Cerebellum (tissue), 4 donors: ENCODE measurements at places on chromosomes 16 and 17. TPM values are rescaled to one million over a fixed set of nuclear protein-coding genes. Genes with fewer than 3 reads are reported as not detected.

CNGB1 gene
- total RNA-seq, result 3.0 TPM

DNA sequence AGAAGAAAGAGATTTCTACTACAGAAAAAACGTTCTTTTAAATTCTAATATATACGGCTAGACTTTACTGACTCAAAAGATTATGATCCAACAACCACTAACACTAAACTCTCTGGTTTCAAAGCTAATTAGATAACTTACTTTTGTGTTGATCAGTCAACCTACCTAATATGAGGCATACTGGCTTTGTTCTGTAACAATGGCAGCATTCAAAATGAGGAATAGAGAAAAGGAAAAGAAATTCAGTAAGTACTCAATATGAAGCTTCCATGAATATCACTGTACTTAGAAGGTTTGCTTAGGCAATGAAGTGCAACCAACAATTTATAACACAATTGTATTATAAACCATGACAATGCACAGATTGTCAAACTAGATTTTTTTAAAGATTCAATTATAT lies 430.5 kb upstream of the PMFBP1 start:
- no peak for DNase-seq

- DNase-seq, result no peak
Observed at GRCh38 chr16:2969545-2970521, 685 bp downstream of the PAQR4 start.

GRCh38 chr17:20180661-20181060 lies 171.5 kb downstream of the SPECC1 start:
- DNase-seq, result no peak

DNA sequence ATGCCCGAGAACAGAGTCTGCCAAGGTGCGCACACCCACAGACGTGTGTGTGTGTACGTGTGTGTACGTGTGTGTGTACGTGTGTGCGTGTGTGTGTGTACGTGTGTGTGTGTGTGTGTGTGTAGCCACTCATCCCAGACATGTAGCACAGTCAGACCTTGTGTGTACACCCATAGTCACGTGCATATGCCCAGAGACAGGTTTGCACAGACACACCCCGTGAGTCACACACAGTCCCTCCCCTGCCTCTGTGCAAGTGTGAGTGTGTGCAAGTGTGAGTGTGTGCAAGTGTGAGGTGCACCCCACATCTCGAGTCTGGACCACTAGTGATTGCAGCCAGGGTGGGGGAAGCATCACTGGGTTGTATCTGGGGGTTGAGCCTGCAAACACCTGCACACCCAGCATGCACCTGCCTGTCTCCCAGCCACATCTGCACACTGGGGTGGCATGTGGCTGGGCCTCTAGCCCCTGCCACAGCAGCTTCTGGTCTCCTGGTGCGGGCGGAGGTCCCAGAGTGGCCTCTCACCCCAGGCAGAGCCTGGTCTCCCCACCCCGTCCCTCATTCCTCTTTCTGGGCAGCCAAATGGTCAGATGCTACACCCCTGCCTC lies 23.6 kb downstream of the BAHCC1 start:
- DNase-seq, result no peak

DNA sequence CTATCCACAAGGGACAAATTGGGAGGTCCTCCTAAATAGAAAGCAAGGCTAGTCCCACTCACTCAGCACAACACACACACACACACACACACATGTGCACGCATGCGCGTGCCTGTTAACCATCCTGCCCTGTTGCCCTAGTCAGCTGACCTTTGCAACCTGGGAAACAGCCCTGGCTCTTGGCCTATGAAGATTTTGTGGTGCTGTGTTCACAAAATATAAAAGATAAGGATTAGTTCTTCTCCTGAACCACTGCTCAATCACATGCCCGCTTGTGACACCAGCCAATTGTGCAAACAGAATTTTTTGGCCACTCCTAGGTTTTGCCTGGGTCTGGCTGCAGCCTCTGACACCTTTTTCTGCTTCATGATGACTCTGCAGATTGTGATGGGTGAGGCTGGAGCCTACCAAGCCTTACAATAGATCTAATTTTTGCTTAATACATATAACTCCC lies 3.3 kb upstream of the CES1 start:
- no peak for DNase-seq

DNA sequence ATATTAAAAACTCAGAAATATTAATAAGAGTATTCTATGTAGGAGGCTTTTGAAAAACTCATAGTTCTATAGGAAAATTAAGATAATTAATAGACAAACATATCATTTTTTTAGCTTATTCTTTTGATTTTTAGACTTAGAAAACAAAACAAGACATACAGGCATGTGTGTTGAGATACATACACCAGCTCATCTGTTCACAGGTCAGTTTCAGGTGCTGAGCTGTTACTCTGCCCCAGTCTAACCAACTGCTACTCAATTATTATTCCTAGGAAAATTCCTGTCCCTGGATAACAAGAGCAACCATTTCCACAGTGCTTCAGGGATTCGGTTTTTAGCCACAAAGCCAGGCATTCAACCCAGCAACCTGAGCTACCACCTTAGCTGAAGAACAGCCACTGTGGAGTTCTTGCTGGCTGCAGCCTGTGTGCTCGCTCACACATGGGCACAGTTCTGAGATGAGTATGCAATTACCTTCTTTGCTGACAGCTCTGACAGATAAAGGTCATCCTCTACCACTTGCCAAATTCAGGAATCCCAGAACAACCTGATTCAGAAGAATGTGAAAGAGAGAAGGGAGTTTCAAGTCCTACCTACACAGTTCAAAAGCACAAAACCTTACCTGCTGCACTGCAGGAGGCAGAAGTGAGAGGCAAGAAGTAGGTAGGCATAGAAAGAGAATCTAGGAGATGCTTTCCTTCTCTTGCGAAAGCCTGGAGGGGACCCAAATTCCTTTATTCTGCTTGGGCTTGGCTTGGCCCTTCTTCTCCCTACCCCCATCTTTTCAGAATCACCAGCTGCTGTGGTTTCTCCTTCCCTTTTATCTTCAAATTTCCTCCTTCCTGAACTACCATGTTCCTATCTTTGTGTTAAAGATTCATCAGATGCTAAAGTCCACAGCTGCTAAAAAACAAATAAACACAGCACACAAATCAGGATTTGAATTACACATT lies 62.7 kb downstream of the TEX2 start:
- peak; percentile 64 for DNase-seq

VAT1L gene
- 19.3 TPM for total RNA-seq

DNA sequence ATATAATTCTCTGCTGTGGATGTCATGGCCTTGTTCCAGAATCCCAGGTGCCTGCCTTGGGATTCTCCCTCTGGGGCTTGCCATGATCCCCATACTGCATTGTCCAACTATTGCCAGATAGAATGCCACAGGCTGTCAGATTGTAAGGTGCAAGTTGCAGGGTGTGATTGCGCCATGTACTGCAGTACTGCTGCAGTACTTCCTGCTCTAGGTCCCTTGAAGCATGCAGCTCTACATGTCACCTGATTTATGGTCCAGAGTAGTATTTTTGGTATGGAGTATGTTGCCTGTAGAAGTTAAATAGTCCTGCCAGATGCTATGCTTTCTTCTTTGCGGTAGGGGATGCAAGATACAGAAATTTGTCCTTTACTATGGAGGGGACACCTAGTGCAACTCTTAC lies 7.0 kb upstream of the SLFN5 start:
- no peak for DNase-seq

KCTD19 gene
- total RNA-seq, result 2.2 TPM

DNA sequence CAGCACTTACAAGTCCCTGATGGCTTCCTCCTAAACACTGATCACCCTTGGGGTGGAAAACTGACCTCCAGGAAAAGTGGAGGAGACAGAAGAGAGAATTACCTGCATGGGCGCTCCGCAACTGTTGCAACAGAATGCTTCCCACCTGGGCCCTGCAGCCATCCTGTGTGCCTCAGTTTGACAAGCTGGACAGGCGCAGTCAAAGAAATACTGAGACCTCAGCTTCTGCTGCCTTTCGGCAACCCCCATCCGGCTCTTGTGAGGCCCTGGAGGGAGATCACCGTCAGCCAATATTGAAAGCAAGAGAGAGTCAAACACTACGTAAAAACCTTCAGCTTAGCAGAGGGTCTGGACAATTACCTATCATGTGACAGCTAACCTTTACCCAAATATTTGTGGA lies 24.8 kb downstream of the SERPINF1 start:
- DNase-seq, result no peak

- DNase-seq, result no peak
Observed at GRCh38 chr17:3647769-3648555, 11.4 kb downstream of the CTNS start.

GRCh38 chr16:58265480-58266052 lies 29.3 kb downstream of the PRSS54 start:
- no peak for DNase-seq

CDH1 gene
- total RNA-seq, result 2.0 TPM

GRCh38 chr16:57695680-57696069 lies 1.1 kb downstream of the DRC7 start:
- DNase-seq, result no peak

EVPL gene
- not detected for total RNA-seq

DNA sequence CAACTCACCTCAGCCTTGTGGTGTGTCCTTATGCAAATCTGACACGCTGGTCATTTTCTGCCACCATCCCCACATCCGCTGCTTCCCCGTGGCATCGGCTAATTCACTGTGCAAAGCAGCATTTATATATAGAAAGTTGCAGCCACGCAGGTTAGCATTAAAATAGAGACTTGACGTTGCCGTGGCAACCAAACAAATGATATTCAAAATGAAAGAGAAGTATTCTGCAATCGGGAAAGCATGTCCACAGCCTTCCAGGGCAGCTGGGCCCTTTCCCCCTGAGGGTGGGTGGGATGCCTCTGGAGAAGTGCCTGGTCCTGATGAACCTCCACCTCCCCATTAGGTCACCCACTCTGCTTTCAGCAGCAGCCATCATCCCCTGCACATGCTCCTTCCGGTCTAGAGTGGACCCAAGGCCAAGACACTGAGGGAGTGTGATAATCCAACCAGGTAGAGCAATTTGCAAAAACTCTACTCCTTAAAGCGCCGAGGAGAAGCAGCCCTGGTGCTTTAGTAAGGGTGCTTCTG lies 138.7 kb downstream of the GAS7 start:
- DNase-seq, result no peak

GRCh38 chr16:81497690-81498089 lies 53.1 kb downstream of the CMIP start:
- no peak for DNase-seq

GRCh38 chr17:10229181-10229580 lies 30.8 kb upstream of the GAS7 start:
- no peak for DNase-seq

DNA sequence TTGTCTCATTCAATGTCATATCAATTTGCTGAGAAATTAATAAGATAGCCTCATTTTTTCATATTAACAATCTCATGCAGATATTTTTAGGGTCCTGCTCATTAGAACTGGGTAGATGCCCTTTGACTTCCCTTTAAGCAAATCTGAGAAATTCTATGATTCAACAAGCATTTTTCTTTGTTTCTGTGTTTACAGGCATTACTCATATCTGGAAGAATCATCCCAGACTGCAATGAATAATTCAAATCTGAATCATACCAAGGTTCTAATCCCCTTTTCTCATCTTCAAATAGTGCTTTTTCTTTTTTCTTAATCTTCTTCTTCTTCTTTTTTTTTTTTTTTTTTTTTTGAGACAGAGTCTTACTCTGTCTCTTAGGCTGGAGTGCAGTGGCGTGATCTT lies 69.2 kb upstream of the KIFC3 start:
- DNase-seq, result no peak

GID4 gene
- 8.6 TPM for total RNA-seq

DNA sequence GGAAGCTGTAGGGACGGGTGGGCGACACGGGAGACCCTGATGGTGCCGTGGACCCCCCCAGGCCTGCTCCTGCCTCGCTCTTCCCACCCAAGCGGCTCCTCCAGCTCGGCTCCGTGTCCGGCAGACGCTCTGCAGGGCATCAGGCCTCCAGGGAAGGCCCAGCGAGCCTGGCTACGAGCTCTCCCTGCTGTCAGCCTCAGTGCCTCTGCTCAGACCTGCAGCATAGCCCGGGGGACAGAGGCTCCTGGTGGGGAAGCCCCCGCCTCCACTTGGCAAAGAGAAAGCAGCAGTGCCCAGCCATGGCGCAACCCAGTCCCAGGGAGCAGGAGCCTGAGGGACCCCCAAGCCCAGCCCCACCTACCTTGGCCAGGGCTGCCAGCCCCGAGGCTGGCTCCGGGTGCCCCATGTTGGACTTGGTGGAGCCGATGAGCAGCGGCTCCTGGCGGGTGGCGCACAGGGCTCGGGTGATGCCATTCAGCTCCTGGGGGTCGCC lies 5.9 kb downstream of the FASN start:
- DNase-seq, result no peak

- no peak for DNase-seq
Observed at GRCh38 chr17:32490101-32490482, 3.3 kb downstream of the CDK5R1 start.

GRCh38 chr17:2945299-2945698 lies 118.1 kb downstream of the OR1D5 start:
- DNase-seq, result no peak

ETV4 gene
- 6.9 TPM for total RNA-seq

GRCh38 chr17:79965806-79966205 lies 69.9 kb downstream of the TBC1D16 start:
- no peak for DNase-seq

DNA sequence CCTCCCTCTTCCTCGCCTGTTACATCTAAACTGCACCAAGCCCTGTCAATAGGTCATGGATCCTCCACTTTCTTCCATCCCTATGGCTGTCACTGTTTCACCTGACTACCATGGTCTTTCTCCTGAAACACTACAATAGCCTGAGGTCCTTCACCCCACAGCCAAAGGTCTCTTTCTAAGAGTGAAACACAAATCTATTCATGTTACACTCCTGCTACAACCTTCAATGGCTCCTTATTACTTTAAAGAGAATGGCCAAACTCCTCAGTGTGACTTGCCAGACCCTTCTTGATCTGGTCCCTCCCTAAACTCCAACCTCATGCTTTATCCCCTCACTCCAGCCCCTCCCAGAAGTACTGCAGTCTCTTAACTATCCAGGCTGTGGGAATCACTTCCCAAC lies 618 bp upstream of the PIK3R6 start:
- no peak for DNase-seq
